Fibroblast of skin of abdomen (primary cell): ENCODE measurements at places on chromosomes 7 and 10.
A peak's percentile ranks its signal among the peaks of the same experiment; 100 is the strongest.

DNA sequence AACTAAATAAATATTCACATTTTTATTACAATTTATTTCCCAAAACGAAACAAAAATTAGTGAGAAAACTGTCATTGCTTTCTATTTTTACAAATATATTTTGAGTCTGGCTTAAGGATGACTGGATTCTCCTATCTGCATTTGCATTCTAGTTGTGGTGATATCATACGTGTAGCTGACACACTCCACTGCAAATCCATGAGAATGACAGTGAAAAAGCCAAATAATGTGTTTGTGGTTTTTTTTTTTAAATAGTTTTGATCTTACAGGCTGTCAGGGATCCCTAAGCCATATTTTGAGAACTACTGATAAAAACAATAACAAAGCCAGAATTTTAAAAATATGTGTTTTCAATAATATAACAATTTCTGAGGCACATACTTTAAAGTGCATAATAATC is 5.8 kb upstream of the STAMBPL1 start:
- DNase-seq, result peak; percentile 50

DNA sequence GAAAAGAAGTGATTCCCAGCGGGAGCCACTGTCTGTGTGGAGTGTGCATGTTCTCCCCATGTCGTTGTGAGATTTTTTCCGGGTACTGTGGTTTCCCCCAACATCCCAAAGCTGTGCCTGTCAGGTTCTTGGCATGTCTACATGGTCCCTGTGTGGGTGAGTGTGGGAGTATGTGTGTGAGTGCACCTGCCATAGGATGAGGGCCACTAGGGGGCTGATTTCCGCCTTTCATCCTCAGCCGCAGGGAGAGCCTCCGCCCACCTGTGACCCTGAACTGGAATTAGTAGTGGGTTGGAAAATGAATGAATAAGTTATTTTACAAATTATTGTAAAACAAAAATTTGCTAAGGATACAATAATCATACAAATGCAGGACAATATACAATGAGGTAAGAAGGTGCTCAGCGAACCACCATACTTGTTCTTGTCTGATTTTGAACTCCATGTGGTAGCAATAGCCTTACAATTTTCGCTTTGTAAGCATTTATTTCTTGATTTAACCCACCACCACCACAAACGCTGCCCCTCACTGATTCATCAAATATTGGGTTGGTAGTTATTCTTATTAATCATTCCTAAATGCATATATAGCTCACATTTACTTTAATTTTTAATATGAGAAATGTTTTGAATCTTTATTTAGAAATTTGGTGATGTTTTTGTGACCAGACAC is 641.2 kb upstream of the VSTM2A start:
- DNase-seq, result no peak

- no peak for DNase-seq
These were observed 1392.4 kb upstream of the CELF2 start for GRCh38 chr10:9625304-9625703.

DNA sequence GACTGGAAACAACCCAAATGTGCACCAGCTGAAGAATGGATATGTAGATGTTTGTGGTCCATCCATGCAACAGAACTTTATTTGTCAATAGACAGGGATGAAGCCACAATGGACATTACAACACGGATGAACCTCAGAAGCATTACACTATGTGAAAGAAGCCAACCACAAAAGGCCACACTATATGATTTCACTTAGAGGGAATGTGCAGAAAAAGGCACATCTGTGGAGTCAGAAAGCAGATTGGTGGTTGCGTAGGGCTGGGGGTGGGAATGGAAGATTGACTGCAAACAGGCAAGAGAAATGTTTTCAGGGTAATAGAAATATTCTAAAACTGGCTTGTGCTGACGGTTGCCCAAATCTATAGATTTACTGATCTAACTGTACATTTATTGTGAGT is 34.3 kb upstream of the WASHC2A start:
- peak; percentile 70 for DNase-seq

GRCh38 chr10:73644015-73644743 is 2.9 kb upstream of the MYOZ1 start:
- peak; percentile 62 for DNase-seq

GRCh38 chr7:16785846-16786245 is 19.0 kb downstream of the AGR2 start:
- no peak for DNase-seq

- DNase-seq, result no peak
These were observed 558.1 kb downstream of the PTPRN2 start for GRCh38 chr7:158029509-158029908.

DNA sequence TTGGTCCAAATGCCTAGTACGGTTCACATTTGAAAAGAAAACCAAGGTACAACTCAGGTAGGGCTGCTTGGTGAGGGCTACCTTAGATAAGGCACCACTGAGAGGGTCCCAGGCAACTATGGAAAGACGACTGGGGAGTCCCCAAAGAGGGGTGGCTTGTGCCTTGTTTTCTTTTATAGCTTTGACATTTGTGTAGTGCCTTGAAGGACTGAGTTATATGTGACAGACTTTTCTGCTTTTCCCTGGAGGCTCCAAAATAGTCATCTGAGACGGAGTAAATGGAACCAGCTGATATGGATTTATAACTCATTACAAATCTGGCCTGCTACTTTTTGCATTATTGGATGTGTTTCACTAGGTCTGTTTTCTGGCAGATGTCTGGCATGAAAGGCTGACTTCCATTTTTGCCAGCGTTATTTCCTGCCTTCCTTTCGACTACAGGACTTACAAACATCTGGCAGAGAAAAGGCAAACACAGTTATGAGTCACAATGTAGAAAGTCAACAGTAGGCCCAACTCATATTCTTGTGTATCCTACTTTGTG is 88.2 kb upstream of the IMMP2L start:
- peak; percentile 67 for DNase-seq

DNA sequence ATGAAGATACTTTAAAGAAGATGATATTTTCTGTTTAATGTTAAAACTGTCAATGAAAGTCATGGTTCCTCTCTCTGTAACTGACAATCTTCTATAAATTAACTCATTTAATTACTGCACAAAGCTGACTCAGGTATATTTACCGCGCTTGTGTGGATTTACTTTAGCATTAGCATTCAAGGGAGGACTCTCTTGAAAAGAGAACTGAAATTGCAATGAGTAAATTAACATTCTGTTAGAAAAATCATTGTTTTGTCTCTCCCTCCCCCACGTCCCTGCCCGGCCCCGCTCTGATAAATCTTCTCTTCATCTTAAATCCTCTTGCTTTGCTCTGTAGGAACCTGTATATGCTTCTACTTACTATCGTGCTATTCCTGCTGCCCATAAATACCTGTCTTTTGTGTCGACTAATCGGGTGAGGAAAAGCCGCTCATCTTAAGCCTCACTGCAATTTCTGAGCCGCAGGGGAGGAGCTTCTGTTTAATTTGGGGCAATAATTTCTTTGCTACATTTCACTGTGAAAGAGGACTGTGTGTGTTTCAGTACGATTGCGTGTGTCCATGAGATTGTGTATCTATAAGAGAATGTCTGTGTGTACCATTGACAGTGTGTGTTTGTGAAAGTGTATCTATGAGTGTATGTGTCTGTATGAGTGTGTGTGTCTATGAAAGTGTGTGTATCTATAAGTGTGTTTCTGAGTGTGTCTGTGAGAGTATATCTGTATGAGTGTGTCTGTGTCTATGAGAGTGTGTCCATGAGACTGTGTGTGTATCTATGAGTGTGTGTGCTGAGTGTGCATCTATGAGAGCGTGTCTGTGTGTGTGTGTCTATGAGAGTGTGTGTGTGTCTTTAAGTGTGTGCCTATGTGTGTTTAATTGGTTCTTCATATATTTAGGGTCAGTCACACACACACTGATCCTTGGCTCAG is 46.5 kb upstream of the LYZL2 start:
- DNase-seq, result no peak

GRCh38 chr7:91630581-91631380 is 249.7 kb downstream of the MTERF1 start:
- peak; percentile 36 for DNase-seq

GRCh38 chr10:31083765-31084184 is 52.1 kb upstream of the ZNF438 start:
- DNase-seq, result peak; percentile 46

DNA sequence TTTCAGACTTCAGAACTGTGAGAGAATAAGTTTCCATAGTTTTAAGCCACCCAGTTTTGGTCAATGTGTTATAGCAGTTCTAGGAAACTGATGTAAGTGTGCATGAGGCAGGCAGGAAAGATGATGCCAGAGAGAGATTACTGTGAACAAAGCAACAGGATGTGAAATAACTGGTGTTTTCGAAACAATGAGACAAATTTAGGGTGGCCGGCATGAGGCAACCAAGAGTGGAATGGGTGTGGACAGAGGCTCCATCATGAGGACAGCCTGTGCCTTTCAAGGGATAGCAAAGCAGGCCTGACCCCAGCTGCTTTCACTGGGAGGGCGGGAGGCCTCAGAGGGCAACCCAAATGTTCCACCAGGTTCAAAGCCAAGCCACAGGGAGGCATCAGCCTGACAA is 67.3 kb upstream of the UCN3 start:
- DNase-seq, result no peak

- DNase-seq, result no peak
These were observed 81.7 kb upstream of the MPP7 start for GRCh38 chr10:28384557-28384956.

- DNase-seq, result peak; percentile 58
These were observed 118.8 kb downstream of the DIP2C start for GRCh38 chr10:570628-571163.

DNA sequence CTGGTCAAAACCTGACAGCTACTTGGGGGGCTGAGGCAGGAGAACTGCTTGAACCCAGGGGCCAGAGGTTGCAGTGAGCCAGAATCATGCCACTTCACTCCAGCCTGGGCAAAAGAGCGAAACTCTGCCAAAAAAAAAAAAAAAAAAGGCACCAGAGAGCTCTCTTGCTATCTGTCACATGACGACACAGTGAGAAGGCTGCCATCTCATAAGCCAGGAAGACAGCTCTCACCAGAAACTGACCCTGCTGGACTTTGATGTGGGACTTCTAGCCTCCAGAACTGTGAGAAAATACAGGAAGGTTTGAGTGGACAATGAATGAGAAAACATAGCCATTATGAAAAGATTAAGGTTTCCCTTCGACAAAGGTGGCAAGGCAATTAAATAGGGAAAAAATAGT is 51.1 kb upstream of the KCNIP2 start:
- no peak for DNase-seq

- DNase-seq, result no peak
These were observed 317.2 kb downstream of the BBS9 start for GRCh38 chr7:33446551-33446950.

DNA sequence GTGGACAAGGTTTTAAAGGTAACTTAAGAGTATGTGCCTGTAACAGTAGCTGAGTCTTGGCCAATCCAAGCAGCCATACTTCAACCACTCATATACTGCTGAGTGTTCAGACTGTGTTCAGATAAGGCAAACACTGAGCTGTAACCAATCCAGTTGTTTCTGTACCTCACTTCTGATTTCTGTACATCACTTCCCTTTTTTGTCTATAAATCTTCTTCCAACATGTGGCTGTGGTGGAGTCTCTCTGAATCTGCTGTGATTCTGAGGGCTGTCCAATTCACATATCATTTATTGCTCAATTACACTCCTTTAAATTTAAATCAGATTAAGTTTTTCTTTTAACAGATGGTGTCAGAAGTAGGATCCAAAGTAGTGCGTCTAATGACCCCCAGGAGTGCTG is 149.5 kb upstream of the PHF14 start:
- no peak for DNase-seq

- no peak for DNase-seq
These were observed 116.4 kb upstream of the NFE2L3 start for GRCh38 chr7:26035552-26035951.

GRCh38 chr10:12319076-12319475 is 30.3 kb upstream of the CAMK1D start:
- no peak for DNase-seq

DNA sequence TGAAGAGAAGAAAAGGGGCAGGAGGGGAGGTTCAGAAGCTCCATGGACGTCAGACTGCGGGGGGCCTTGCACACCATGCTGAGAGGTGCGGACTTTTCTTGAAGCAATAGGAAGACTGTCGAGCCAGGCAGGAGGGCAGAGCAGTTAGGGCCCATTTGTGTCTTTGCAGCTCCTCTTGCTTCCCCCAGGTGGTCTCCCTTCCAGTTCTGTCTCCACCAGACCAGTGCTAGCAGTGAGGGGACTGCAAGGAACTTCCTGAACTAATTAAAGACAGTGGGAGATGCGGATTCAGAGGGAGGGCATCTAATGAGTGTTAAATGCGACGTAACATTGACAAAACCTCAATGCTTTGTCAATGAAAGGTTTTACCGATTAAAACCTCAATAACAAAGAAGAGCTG is 225.4 kb downstream of the USP6NL start:
- DNase-seq, result no peak

GRCh38 chr7:50855526-50855925 is 72.8 kb upstream of the GRB10 start:
- no peak for DNase-seq

GRCh38 chr7:4837041-4837802 is 24.6 kb downstream of the PAPOLB start:
- no peak for DNase-seq

DNA sequence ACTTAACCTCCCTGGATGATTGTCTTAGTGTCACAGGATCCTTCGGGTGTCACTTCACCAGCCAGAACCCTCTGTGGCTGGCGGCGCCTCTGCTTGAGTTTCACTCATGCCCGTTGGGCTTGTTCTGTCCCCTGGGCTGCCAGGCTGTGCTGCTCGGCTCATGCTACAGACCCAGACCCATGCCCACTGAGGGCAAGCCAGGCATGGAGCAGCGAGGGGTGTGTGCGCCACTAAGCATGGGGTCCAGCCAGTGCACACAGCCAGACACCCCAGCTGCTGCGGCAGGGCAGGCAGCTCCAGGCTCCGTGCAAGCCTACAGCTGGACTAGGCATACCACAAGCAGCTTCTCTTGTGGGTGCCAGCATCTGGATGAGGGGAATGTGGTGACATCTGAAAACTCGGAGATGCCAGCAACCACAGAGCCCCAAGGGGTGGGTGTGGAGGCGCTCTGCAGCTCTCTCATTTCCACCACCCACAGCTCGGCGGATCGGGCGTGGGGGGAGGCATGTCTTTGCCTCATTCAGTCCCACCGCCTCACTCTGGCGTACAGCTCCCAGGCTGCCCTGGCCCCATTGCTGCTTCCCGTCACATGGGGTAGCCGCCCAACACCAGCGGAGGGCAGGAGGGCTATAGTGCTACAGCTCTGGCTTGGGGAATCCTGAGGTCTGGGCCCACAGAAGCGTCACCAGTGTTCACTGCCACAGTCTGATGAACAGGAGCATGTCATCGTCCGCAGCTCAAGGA is 269.6 kb upstream of the LRGUK start:
- DNase-seq, result no peak

DNA sequence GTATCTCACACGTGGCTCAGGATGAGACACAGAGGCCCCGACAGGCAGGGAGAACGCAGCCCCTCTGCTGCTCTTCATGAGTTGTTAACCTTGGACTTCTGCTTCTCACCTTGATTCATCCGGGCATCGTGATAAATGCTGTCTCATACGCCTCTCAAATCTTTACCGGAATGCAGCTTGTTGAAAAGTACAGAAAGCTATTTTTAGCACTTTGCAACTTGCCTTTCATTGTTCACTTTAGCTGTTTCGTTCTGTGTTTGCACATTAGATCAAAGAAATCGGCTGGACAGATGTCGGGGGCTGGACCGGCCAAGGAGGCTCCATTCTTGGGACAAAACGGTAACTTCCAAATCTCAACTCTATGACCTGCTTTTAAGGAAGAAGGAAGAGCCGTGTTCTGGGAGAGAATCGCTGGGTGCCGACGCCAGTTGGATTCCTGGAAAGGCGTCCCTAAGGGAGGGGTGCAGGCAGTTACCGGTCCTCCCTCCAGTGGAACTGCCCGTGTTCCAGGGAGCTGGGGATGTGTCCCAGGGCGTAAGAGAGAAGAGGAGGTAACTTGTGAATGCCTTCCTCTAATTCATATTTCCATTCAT is 49.3 kb downstream of the PFKP start:
- no peak for DNase-seq

- DNase-seq, result no peak
These were observed 534.1 kb downstream of the SDK1 start for GRCh38 chr7:3835109-3835508.
